ENCODE measurements at places on chromosomes 3 and 15.

DNA sequence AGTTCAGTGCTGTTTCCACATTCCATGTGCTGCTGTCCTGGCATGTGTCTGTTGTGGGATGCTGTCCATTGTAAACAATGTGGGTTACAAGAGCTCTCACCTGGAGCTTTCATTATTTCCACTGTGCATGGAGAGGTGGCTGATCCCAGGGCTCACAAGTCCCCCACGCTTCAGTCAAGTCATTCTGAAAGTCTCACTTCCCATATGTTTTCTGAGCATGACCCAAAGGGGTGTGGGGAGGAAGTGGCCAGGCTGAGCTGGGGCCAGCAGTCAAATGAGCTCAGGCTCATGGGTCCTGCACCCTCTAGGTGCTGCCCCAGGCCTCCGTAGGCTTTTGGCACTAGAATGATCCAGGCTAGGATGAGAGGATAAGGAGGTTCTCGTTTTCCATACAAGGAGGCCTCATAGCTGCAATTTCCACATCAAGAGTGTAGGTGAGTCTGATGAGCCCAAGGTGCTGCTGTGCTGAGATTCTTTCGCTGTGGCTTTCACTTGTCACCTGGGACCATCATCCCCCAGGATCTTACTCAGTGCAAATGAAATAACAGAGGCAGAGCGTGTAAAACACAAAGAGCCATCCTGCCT is 22.0 kb downstream of the STARD5 start:
- DNase-seq: no peak

DNA sequence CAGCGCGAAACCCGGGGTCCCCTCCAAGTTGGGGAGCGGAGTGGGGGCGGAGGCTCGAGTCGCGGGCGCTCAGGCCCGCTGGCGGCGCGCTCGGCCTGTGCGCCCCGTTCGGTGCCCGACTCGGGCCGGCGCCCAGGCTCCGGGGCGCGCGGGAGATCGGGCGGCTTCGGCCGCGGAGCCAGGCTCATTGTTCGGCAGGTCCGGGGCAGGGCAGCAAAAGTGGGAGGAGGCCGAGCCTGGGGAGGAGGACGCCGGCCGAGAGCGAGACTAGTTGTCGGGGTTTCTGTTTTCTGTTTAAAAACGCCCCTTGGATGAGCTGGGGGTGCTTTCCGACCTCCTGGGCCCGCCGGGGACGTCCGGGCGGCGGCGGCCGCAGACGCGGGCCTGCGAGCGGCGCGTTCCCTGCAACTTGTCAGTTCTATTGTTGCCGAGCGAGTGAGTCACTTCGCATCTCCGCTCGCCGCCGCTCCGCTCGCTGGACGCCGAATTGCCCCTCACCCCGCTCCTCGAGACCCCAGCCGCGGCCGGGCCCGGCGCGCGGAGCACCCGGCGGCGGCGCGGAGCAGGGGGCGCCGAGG is 676 bp downstream of the TCF12 start:
- DNase-seq: peak; percentile 67

DNA sequence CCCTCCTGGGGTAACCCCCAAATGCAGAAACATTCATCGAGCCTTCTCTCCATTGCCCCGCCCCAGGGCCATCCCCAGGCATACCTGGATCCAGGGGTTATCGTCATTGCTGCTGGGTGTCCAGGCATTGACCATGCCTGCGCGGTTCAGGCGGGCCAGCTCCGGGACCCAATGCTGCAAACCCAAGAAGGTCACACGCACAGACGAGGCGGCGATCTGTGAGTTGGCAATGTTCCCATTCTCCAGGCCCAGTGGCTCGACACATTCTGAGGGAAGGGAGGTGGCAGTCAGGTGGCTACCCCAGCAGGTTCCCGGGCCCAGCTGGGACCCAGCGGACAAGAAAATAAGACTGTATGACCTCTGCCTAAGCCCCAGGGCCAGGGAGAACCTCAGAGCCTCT is 6.1 kb downstream of the MFGE8 start:
- no peak for DNase-seq

DNA sequence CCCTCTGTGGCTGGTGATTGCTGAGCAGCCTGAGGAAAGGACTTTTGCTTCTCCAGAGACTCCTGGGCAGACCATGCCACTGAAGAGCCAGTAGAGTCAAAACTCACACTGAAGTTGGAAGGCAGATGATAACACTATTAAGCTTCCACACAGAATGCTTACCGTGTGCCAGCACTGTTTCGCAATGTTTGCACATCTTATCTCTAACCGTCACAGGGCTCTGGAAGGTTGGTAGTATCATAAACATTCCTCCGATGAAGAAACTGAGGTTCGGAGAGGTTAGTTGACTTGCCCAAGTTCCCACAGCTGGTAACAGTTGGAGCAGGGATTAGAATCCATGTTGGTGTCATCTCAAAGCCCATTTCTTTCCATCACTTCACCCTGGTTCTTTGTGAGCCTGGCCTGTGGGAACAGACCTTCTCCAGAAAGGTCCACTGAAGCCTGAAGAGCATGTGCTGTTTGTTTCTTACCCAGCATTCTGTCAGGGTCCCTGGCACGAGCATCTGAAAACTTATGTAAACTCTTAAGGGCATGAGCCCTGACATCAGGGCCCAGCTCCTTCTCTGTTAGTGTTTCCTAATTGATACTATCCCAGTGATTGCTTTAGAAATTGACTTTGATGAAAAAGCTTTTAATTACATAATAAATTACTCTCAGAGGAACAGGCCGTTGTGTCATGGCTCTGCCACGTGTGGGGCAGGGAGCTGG is 77.0 kb upstream of the PRR23C start:
- DNase-seq: no peak

DNA sequence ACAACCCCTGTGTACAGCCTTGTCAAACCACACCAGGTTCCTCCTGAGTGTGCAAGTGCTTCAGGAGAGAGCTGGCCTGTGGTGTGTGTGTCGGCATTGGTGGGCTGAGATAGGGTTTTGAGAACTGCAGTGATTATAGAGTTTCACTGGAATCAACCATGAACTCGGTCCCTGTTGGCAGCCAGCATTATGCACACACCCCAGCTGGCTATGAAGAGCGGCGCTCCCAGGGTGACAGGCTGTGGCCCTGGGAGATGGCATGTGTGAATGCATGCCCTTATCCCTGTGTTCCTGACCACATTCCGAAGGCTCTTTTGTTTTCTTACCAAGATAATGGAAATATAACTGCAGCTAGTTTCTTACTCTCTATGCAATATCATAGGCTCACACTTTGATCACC is 101.8 kb downstream of the SNRK start:
- no peak for DNase-seq

DNA sequence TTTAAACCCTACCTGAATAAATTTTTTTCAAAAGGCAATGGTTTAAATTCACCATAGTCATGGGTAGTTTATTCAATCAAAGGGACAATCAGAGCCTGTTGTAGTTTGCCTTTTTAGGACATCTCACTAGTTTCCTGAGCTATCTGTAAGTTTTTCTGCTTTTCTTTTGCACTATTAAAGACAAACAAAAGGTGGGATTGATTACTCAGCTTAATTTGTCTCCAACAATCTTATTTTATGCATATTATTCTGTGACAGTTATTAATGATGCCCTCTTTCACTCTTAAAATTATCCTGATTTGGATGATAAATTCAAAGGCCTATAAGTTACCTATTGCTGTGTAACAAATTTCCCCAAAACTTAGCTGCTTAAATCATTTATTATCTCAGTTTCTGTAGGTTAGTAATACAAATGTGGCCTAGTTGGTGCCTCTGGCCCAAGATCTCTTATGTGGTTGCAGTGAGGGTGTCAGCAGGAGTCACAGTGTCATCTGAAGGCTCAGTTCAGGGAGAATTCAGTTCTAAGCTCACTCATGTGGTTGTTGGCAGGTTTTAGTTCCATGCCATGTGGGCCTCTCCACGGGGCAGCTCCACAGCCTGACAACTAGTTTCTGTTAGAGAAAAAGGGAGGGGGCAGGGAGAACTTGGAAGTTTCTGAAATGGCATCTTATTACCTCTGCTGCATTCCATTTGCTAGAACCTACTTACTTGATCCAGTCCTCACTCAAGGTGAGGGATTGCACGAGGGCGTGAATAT is 16.0 kb downstream of the ARMC8 start:
- no peak for DNase-seq

GRCh38 chr3:26964313-26964712 is 341.7 kb downstream of the LRRC3B start:
- DNase-seq: no peak

DNA sequence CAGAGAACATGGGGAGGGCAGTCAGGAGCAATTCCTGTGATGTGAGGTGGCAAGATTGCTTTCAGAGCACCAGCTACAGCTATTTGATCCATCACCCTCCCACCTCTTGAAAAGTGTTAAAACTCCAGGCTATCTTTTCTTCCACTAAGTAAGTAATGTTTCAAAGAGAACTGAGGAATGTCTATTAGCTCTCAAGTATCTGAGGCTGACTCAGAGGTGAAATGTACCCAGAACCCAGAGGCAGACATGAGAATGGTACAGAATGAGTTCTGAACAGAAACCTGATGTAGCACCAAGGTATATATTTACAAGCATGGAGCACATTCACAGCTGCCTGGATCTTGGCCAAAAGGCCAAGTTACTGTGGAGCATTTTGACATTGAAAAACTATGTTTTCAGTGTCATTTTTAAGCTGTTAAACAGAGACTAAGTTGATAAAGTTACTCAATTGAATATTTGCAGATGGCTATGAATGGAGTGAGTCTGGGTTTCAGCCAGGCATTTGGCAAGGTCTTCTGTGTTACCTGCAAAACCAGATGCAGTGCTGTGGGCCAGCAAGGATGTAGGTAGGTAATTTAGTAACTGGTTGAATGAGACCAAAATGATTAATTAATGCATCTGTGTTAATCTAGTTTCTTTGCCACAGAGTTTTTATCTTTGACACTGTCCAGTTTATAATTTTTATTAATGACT is 227.7 kb upstream of the CD96 start:
- no peak for DNase-seq

DNA sequence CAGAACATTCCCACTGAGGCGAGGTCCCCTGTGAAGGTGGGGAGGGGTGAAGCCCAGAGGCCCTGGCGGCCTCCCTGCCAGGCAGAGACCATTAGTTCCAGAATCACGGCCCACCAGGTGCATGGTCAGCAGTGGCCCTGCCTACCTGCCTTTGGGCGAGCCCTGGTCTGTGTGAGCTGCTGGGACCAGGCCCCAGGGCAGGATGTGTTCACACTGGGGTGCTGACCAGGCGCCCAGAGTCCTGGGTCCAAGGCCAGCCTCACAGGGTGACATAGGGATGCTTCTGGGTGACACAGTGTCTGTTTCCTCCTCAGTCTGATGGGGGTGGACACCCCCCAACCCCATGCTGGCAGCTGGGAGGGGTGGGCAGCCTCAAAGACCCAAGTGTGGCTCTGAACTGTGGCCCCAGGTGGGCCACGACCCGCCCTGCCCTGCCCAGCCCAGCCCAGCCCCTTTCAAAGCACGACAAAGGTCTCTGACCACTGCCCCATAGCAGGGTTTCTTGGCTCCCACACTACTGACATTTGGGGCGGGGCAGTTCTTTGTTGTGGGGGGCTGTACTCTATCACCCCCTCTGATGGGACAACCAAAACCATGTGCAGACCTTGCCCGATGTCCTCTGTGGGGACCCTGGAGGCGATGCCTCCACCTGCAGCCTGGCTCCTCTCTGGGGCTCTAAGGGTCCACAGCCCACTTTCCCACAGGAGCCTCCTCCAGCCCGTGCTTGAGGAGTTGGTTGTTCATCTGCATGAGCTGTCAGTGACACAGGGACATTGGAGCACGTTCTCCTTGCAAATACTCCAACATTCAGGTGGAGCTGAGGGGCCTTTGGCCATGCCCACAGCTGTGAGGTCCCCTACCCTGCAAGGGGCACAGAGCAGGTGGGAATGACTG is 44.8 kb upstream of the SLC41A3 start:
- no peak for DNase-seq

GRCh38 chr15:64836023-64836536 is 5.6 kb upstream of the PLEKHO2 start:
- no peak for DNase-seq

GRCh38 chr3:196163666-196164493 is 47.3 kb downstream of the ZDHHC19 start:
- DNase-seq: no peak

DNA sequence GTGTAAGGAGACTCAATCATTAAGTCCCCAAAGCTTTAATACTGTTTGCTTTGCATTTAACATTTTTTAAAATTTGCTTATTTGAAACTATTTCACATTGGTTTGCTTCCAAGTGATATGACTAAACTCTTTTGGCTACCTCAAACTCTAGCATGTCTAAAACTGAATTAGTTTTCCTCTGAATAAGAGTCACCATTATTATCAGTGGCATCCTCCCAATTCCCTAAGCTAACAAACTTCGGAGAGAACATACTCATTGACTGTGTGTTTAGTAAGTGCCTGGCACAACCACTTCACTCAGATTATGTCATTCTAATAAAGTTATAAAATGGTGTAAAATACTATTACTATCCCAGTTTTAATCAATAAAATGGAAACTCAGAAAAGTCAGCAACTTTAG is 21.9 kb downstream of the ATOSA start:
- no peak for DNase-seq

DNA sequence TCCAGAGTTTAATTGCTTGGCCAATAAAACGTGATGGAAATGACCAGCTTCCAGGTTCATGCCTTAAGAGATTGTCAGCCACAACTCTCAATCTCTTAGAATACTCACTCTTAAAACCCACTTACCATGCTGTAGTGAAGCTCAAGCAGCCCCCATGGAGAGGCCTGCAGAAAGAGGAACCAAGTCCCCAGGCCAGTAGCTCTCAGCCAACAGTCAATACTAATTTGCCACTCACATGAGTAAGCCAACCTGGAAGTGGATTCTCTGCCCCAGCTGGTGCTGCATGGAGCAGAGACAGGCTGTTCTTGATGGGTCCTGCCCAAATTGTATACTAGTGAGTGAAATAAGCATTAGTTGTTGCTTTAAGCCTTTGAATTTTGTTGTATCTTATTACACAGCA is 155.9 kb downstream of the OXSM start:
- no peak for DNase-seq

- no peak for DNase-seq
These were observed 4.0 kb downstream of the STX19 start for GRCh38 chr3:94024385-94024784.

DNA sequence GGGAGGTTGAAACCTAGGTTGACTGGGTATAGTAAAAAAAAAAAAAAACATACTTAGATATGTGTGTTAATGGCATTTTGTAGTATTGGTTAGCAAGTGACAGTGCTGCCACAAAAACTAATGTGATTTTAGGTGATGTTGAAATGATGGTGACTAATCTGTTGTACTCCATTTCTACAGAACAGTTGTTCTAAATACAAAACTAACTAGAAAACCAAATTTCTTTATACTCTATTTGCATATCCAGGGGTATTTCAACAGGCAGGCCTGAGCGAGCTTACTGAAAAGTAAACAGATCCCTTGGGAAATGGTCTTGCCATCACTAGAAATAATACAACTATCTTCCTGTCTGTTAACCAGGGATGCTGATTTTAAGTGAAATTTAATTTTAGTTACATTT is 20.5 kb downstream of the TSC22D2 start:
- no peak for DNase-seq

DNA sequence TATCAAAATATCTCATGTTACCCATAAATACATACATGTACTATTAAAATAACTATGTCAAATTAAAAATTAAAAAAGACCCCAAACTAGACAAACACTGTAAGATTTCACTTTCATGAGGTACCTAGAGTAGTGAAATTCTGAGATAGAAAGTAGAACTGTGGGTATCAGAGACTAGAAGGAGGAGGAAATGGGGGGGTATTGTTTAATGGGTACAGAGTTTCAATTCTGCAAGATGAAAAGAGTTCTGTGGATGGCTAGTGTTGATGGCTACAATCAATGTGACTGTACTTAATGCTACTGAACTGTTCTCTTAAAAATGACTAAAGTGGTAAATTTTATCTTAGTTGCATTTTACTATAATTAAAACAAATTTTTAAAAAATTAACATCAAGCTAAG is 36.6 kb downstream of the RFX7 start:
- peak; percentile 13 for DNase-seq

GRCh38 chr3:194093842-194094241 is 42.1 kb upstream of the HES1 start:
- no peak for DNase-seq
